ENCODE measurements at places on chromosomes 6 and 20.

DNA sequence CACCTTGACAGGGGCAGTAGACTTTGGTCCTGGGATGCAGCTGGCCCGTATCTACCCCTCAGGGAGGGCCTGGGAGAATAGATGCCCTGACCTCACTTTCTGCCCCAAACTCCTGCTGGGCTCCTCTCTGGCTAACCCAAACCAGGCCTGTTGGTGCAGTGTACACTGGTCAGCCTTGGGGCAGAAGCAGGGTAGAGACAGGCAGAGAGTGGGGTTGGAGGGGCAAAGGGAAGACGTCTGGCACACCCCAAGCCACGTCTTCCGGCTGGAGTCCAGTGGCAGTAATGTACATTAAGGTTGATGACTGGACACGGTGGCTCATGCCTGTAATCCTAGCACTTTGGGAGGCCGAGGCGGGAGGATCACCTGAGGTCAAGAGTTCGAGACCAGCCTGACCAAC lies 9.3 kb downstream of the DDR1 start:
- DNase-seq: no peak

DNA sequence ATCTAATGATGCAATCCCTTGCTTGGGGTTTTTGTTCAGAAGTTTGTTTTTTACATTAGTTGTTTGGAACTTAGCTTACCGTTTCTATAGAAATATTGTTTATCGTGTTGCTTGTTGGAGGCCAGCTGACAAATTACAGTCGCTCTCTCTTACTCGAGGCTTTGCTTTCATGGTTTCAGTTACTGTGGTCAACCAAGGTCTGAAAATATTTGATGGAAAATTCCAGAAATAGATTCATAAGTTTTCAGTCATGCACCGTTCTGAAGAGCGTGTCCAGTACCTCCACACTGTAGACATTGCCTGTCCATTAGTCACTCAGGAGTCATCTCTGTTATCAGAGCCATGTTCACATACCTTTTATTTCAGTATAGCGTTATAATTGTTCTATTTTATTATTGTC lies 47.9 kb downstream of the DEK start:
- DNase-seq: no peak

- no peak for DNase-seq
These were observed 881 bp upstream of the AIG1 start for GRCh38 chr6:143059663-143060353.

- DNase-seq: no peak
These were observed 107.0 kb downstream of the HIVEP1 start for GRCh38 chr6:12119085-12119588.

GRCh38 chr6:137165375-137166246 lies 7.8 kb downstream of the IL22RA2 start:
- DNase-seq: no peak

DNA sequence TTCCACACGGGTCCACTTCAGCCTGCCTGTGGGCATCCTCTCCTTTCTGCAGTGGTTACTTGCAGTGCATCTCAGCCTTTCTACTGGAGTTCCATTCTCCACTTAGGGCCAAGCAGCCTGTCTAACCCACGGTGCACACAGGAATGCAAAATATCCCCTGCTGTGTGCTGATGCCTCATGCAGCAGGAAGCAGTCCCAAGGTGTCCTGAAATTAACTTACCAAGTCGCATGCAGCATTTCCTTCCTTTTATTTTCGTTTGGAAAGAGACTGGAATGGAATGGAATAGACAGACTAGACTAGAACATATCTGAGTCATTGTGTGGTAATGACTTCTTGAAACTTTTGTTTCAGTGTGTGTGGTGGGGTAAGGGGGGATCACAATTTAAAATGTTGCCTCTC lies 25.9 kb upstream of the FOXQ1 start:
- DNase-seq: no peak

DNA sequence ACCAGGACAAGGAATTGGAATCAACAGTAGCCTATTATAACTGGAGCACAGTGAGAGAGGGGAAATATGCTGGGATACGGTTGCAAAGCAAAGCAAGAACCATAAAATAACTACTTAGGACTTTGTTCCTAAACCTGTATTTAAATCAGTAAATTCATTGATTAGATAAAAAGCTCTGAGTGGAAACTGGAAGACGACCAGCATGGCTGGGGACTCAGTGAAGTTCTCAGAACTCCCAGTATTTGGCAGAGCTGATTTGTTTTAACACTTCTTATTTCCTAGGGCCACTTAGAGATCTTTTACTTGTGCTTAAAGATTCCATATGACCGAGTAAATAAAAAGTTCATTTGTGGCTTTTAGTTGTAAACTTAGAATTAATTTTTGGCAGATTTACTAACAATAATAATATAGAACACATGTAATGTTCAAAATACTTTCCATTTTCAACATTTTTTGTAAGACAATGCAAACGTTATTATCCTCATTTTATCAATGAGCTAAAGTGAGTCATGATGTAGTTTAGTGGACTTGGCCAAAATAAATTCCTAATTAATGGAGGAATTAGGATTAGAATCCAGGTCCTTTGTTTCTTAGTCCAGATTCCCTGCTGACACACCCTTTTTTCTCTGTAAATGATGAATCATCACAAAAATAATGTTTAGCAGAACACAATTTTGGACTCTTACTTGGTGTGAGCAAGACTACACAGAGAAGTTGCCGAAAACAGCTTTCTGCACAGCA lies 392.9 kb downstream of the GJA1 start:
- no peak for DNase-seq

DNA sequence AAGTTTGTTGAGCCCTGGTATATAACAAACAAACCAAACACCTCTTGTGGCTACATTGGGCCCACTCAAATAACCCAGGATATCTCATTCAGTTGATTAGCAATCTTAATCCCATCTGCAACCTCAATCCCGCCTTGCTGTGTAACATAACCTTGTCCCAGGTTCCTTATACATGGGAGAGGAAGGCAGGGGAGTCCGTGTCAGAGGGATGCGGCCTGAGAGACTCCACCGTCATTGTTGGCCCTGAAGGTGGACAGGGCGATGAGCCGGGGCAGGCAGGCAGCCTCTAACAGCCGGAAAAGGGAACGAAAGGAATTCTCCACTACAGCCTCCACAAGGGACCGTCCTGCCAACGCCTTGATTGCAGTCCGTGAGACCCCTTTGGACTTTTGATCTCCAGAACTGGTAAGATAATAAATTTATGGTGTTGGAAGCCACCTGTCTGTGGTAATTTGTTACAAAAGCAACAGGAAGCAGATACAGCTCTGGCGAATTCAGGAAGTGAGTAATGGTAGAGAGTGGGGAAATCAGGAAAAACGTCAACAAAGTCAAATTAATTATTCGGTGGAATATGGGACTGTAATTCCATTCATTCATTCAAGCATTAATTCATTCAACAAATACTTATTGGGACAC lies 124.5 kb upstream of the SALL4 start:
- no peak for DNase-seq

- no peak for DNase-seq
These were observed 435 bp upstream of the ZNF322 start for GRCh38 chr6:26660000-26660361.

DNA sequence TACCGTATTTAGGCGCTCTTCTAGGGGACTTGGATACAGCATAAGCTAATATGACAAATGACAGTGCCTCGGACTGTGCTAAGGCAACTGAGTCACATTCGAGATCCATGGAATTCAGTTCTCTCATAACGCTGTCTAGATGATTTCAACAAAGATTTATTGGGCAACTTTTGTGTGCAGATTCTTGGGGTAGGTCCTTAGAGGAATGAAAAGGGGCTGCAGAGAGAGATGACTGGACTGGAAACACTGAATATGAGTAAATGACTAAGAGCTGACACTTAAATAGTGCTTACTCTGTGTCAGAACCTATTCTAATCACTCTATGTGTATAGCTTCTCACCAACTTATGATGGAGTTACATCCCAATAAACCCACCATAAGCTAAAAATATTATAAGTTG lies 36.4 kb upstream of the MARCKS start:
- DNase-seq: no peak

DNA sequence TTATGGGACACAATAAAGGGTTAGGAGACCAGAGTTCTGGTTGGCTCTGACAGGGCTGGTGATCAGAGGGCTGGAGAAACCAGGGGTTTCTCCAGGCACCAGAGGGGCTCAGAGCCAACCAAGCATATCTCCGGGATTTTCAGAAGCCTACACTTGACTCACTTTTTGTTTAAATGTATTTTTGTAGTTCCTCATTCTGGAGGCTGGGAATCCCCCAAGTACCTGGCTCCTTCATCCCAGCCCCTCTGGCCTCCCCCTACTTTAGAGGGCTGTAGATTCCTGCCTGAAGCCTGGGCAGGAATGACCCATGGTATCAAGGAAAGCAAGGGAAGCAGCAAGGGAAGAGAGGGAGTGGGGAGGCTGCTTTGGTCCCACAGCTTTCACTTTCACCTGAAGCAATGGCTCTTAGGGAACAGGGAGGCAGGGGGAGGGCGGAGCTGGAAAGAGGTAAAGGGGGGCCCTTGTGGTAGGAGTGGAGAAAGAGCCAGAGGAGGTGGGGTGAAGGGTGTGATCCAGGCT lies 973 bp downstream of the CD40 start:
- DNase-seq: no peak

DNA sequence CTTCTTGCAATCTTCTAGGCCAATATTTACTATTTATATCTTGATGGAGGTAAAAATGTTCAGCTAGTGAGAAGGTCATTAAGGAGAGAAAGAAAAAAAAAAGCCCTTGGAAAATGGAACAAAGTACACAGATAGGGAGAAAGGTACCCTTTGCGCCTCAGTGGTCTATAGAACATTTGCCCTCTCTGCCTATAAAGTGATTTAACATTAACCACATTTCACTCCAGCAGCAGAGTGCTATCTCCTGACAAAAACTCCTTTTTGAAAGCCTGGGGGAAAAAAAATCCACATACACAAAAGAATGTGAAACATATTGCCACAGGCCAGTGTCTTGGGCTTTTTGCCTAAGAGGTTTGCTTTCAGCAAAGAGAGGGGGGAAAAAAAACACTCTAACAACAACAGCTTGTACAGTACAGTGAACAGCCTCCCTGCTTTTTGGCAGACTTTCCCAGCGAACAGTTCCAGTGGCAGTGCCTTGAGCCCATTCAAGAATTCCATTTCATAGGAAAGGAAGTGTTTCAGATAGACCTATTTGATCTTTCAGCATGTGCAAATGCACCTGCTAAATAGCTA lies 695 bp downstream of the ARHGAP18 start:
- DNase-seq: no peak

DNA sequence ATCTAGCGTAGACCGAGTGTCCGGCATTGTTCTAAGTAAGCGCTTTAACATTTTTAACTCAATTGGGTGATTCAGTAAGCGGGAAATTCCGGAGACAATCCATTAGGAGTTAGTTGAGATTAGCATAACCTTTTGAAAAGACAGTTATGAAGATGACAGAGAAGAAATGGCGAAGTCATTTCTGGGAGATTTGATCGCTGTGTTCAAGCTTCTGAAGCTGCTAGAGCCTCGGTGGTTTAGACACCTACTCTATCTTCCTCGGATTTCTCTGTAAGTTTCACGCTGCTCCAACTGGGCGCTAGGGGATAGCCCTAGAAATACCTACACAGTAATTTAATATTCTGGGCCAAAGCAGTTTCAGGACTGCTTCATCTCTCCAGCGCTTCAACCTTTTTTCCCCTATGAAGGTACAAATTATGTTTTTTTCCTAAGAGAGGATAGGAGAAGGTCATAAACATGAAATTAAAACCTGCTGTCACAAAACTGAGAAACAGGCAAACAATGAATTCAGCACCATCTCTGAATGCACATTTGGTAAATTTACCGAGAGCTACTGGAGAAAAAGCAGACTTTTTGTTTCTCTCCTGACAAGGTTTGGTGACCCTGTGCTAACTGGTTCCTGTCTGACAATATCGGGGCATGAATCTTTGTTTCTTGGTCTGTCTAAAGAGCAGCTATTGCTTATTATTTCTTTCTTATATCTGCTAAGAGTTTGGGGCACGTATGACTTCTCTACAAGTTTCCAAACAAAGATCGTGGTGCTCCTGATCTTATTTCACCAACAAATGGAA lies 22.4 kb downstream of the ZNF311 start:
- DNase-seq: no peak

GRCh38 chr20:63081351-63081750 lies 74.6 kb upstream of the BHLHE23 start:
- DNase-seq: no peak

DNA sequence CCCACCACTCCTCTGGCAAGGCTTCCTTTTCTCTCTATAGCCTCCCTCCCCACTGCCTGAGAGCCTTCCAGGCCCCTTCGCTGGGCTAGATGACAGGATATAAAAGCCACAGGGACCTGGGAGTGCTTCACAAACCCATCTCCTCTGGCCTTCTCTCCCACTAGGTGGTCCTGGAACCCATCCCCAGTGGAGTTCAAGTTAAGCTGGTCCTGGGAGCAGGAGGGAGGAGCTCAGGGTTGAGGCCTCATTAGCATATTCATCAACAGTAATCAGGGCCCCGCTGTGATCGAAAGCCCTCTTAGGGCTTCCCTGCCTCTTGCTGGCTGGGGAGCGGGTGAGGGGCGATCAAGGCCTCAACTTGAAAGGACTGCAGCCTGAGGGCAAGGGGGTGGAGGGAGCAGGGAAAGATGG lies 9.1 kb downstream of the EBF4 start:
- no peak for DNase-seq

GRCh38 chr6:3455569-3456394 lies 1.1 kb downstream of the SLC22A23 start:
- no peak for DNase-seq

GRCh38 chr6:300494-301198 lies 8.4 kb downstream of the DUSP22 start:
- DNase-seq: no peak

GRCh38 chr6:129817332-129817731 lies 43.8 kb downstream of the TMEM244 start:
- no peak for DNase-seq

GRCh38 chr20:23114018-23114417 lies 27.9 kb upstream of the CD93 start:
- DNase-seq: no peak

DNA sequence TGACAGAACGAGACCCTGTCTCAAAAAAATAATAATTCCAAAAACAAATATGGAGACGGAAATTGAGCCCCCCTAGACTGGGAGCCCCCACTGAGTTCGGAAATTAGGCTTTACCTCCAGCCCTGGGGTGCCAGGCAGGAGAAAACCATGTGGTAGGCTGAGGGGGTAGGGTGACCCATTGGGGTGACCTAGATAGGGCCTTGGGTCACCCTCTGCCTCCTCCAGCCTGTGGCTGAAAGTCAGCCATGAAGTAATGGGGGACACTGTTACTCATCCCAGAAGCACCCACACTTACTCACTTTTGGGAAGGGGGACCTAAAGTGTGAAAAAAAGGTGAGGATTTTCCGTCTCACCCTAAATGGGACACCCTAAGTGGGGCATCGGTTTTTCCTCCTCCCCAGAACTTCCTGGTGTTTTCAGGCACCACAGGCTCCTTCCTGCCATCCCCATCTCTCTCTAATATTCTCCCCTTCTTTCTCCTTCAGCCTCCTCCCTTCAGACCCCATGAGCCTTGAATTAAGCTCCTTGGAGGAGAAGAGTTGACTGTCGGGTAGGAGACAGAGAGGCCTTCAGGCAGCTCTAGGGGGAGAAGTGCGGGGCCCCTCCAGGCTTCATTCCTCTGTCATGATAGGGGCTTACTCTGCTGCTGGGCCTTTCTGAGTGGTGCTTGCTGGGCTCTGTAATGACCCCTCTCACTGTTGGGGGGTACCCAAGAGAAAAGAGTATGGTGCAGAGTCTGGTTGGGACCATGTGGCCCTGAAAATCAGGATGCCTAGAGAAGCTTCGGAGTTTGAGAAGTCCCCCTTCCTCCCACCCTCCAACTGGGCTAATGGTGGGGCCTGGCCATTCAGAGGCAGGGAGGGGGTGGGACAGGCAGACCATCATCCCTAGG lies 2.4 kb downstream of the LTB start:
- DNase-seq: no peak
